ENCODE measurements at places on chromosomes 1 and 21.
A peak's percentile ranks its signal among the peaks of the same experiment; 100 is the strongest.

DNA sequence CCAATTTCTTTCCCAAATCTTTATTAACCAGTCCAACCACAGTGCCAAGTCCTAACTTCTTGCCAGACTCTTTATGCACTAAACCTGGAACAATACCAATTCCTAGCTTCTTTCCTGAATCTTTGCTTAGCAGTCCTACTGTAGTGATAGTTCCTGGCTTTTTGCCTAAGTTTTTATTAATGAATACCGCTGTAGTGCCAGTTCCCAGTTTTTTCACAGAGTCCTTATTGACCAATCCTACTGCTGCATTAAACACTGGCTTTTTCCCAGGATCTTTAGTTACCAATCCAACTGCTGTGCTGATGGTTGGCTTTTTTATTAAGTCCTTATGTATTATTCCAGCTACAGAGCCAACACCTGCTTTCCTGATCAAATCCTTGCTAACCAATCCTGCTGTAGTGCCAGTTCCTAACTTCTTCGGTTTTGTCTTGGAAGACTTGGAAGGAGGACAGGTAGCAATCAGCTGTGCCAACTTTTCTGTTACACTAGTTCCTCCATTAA is 80.8 kb downstream of the ASH1L start:
- ATAC-seq: no peak

DNA sequence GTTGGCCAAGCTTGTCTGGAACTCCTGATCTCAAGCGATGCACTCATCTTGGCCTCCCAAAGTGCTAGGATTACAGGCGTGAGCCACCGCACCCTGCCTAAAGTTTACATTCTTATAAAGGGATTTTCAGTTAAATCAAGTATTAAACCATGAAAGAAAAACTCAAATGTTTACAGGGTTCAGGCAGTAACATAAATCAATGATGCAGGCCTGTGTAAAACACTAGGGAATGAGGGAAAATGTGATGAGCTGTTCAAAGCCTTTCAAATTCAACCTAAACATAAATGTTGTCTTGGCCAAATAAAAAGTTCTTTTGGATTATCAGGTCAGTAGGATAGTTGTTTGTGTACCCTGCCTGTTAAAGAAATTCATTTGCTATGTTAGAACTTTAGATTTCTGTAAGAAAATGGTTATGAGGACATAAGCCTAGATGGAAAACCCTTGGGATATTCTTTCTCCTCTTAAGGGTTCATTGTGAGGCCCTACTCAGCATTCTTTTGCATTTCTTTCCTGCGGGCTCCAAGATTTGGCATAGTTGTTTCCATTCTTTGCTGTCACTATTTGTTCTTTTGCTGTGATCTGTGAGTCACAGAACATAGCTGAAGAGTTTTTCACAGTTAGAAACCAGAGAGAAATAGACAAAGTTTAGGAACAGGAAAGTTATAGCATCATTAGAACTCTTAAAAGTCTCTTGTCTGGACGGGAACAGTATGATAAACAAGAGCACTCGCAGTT is 8.9 kb upstream of the ZRANB2 start:
- no peak for ATAC-seq

GRCh38 chr1:154501423-154502065 is 475 bp upstream of the TDRD10 start:
- ATAC-seq: no peak

- ATAC-seq: no peak
Measured at GRCh38 chr1:222250376-222250775, 297.5 kb downstream of the HHIPL2 start.

- ATAC-seq: peak; percentile 79
Measured at GRCh38 chr21:41766883-41767605, at the start of gene RIPK4. Gene RIPK4, minus strand, starts transcription at chr21:41767052. Its CDS starts 11 bp downstream, at chr21:41767041.
